Immature natural killer cell (primary cell): ENCODE measurements at places on chromosomes 6 and 20. TPM values are rescaled to one million over a fixed set of nuclear protein-coding genes. Genes with fewer than 3 reads are reported as not detected.

The WFDC5 gene
- polyA plus RNA-seq: not detected

The DUSP15 gene
- polyA plus RNA-seq: not detected

The TNF gene
- 5.9 TPM for polyA plus RNA-seq

The MPIG6B gene
- 10.9 TPM for polyA plus RNA-seq

The OR2B6 gene
- polyA plus RNA-seq: not detected

The SPATA2 gene
- polyA plus RNA-seq: 1.2 TPM

The MSH5 gene
- polyA plus RNA-seq: 2.5 TPM

The SLC13A3 gene
- not detected for polyA plus RNA-seq

The COL21A1 gene
- not detected for polyA plus RNA-seq

The PEX6 gene
- polyA plus RNA-seq: 18.1 TPM

GRCh38 chr20:64057628-64058498, 5.1 kb upstream of the TCEA2 start:
- peak; percentile 71 for DNase-seq

DNA sequence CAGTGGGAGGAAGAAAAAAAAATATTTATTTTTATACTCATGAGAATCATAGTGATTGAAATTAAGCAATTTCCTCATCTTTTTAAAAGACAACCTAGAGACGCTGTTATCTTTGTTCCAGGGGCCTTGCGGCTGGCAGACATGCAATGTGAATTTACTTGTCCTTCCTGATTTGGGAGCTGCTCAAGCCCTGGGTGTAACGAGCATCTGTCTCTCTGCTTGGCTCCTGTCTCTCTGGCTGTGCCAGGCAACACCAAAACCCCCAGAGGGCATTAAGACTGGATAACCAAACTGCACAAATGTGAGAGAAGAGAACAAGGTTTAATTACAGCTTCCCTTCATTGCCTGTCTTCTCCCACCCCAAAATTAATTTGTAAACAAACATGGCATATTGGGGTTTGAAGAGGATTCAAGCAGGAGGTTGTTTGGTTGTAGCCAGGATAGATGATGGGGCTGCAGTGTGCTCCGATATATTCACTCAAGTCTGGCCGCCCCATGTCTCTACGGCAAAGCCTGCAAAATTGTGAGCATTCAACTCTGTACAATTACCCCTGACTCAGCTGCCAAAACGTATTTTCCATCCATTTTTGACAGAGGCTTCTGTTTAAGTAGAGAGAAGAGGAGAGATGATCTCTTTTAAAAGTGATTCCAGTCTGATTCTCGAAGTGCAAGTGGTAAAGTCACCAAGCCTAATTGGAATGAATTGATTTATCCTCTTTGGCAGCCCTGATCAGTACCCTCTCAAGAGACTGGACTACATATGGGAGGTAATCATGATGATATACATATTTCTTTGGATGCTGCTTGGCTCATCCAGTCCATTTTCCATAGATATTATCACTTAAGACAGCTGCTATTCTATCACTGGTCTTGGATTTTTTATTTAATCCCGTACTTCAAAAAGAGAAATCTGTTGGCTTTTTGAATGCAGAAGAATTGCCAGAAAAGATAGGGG, 170.2 kb downstream of the SLC24A3 start:
- no peak for DNase-seq

DNA sequence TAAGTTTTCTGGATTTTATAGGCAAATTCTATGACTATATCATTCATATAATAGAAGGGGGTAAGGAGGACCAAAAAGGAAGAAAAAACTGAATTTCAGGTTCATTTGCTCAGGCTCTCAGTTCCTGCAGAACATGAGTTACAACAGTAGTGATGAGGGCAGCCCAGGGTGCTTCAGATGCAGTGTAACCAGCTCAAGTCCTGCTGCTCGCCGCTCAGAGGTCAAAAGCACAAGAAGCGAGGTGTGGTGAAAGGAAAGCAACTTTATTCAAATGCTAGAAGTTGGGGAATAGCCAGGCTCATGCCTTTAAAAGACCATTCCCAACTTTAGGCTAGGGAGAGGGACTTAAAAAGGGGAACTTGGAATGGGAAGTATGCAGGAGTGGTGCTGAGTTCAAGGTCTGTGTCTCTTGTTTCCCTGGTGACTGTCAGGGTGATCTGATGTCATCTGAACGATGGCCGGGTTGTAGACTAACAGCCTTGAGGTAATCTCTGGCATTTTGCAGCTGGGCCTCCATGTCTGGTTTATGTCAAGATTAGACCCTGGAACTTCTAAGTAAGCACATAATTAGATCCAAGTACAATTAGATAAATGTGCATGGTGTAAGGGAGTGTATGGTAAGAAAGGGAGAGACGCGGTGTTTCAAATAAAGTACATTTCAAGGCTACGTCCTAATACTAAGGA, 14.5 kb upstream of the SEC63 start:
- DNase-seq: no peak

GRCh38 chr6:20711518-20711917, 177.3 kb downstream of the CDKAL1 start:
- no peak for DNase-seq

DNA sequence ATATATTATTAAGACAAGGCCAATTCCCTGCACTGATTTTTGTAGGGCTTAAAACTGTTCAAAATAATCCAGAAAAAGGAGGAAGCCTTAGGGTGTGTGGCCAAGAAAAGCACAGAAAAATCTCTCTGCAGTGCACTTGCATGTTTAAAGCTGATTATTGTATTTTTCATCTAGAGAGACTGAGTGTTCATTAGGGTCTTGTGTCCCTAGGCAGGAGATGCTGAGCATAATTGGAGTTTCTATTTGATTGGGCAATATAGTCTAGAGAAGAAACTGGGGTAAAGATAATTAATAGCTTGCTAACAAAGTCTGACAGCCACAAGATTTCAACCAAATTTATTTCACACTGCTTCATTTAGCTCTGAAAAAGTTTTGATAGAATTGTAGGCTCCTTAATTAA, 2.4 kb downstream of the FLRT3 start:
- DNase-seq: no peak

DNA sequence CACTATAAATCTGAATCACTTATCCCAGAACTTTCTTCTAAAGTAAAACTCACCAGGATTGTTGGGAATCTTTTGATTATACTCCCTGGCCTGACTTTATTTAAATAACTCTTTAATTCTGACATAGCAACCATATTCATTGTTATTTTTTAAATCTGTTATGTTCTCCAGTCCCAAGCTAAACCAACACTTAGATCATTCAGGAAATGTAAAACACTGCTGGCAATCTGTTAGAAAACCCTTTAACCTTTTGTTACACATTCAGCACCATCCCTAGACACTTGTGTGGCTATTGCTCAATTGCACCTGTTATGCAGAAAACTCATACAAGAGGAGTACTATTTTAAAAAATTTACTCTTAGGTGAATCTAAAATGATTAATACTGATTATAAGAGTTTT, 101.8 kb upstream of the NHSL1 start:
- DNase-seq: no peak

GRCh38 chr6:160398674-160399271, 50.6 kb downstream of the SLC22A3 start:
- no peak for DNase-seq

GRCh38 chr6:63816982-63817436, 181.4 kb downstream of the PHF3 start:
- DNase-seq: no peak

- no peak for DNase-seq
Measured at GRCh38 chr20:32474967-32475811, 109.9 kb downstream of the NOL4L start.

DNA sequence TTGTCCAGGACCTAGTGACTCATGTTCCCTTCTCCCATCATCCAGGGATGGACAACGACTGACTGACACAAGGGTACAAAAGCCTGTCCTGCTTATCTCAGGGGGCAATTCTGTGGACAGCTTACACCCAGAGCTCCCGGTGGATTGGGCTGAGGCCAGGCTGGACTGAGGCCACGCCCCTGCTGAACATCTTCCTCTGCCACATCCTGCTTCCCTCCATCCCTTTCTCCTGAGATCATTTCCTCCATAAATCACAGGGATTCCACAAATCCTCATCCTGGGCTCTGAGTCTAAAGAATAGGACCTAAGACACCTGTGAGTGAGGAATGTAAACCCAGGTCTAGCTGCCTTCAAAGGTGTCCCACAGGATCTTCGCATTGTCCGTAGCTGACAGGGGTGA, 30.4 kb upstream of the RNF24 start:
- no peak for DNase-seq

GRCh38 chr6:1600764-1601157, 9.0 kb upstream of the FOXC1 start:
- DNase-seq: no peak

- peak; percentile 14 for DNase-seq
Measured at GRCh38 chr6:119261944-119262284, 87.6 kb downstream of the MAN1A1 start.

DNA sequence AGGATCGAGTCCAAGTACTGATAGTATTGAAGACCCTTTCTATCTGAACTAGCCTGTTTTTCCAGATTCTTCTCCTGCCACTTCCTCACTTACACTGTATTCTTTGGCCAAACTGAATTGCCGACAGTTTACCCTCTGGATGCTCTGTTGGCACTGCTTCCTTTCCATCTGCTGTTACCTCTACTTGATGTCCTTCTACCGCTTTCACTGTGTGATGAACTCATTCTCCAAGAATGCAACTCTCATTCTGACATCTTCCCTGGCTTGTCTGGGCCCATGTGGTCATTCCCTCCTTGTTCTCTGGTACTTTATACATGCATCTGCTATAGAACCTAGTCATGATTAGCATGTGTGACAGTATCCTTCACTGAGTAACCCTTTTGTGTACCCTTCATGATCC, 16.3 kb downstream of the RPRD1B start:
- no peak for DNase-seq

DNA sequence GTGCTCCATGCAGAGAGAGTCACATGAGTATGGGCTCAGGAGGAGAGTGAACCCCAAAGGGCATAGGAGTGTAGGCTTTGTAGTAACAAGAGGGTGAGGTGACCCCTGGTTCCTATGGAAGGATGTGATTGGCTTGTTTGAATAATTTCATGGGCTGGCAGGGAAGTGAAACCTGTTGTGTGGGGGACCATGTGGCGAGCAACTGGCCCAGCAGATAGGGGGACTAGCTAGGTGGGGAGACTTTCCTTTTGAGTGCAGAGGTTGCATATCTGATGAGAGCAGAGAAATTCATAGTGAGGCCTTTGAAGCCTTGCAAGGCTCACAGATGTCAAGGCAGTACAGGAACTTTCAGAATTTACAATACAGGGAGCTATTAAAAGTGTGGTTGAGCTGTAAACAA, 247.9 kb upstream of the SLC35B3 start:
- no peak for DNase-seq

GRCh38 chr6:56101141-56101553, 146.2 kb downstream of the COL21A1 start:
- DNase-seq: no peak

- no peak for DNase-seq
Measured at GRCh38 chr6:161130541-161130940, 139.0 kb downstream of the MAP3K4 start.

- no peak for DNase-seq
Measured at GRCh38 chr6:138371720-138372119, 6.0 kb upstream of the SMIM28 start.

DNA sequence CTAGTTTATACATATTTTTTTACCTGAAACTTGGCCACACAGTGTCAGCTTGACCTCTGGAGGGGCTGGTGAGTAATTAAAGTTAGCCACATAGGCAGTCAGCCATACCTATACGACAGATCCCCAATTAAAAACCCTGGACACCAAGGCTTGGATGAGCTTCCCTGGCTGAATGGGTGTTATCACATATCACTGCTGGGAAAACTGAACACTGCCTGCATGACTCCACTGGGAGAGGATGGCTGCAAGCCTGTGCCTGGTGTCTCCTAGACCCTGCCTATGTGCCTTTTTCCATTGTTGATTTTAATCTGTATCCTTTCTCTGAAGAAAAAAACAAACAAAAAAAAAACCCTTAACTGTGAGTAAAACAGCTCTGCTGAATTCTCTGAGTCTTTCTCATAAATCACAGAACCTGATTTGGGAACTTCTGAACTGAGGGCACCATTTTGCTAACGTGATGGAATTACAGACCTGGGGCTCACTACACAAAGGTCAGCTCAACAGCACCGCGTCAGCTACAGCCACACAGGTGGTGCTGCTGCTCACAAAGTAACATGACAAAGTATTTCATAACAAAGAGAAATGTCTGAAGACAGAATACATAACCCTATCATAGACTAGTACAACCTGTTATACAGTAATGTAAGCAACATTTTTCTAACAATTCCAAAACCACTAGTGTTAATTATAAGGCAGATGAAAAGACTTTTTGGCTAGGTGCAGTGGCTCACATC, 97.0 kb downstream of the SLC23A2 start:
- DNase-seq: no peak

DNA sequence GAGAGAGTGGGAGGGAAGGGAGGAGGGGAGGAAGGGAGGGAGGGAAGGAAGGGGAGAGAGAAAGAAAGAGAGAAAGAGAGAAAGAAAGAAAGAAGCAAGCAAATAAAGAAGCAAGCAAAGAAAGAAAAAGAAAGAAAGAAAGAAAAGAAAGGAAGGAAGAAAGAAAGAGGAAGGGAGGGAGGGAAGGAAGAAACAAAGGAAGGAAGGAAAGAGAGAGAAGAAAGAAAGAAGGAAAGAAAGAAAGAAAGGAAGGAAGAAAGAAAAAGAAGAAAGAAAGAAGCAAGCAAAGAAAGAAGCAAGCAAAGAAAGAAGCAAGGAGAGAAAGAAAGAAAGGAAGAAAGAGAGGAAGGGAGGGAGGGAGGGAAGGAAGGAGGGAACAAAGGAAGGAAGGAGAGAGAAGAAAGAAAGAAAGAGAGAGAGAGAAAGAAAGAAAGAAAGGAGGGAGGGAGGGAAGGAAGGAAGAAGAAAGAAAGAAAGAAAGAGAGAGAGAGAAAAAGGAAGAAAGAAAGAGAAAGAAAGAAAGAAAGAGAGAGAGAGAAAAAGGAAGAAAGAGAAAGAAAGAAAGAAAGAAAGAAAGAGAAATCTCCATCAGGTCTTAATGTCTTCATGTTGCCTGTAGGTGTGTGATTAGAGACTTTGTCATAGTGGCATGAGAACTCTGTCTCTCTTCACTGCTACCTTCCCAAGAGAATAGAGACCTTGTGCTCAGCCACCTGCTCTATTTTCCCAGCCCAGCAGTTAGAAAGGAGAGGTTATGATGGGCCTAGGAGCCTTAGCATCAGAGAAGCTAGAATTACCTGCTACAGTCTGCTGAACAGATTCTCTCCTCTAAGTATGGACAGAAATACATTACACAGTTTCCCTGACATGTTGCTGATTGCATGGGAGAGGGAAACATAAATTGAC, 5.0 kb downstream of the SEMG1 start:
- no peak for DNase-seq

GRCh38 chr6:114119056-114119455, 148.1 kb upstream of the HDAC2 start:
- DNase-seq: no peak

GRCh38 chr6:14897831-14898230, 348.0 kb upstream of the JARID2 start:
- DNase-seq: no peak

- peak; percentile 40 for DNase-seq
Measured at GRCh38 chr6:110053395-110054240, 75.5 kb downstream of the GPR6 start.
